ENCODE measurements at places on chromosomes 1 and 21.

- DNase-seq, result no peak
Observed at GRCh38 chr1:199762572-199762971, 264.9 kb upstream of the NR5A2 start.

DNA sequence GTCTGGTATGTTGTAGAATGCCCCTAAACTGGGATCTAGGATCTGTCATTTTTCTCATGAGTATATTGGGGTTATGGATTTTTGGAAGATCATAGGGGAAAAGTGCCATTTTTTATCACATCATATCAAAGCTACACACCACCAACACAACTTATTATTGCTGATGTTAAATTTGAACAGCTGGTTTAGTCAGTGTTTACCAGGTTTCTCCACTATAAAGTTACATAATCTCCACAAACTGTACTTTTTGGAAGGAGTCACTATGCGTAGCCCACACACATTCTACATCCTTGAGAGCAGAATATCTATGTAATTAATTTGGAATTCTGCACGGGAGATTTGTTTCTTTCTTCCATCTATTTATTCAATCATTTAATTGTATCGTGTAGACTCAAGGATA lies 35.2 kb downstream of the RC3H1 start:
- DNase-seq, result no peak

GRCh38 chr1:52756020-52756419 lies 29.8 kb downstream of the ZYG11B start:
- no peak for DNase-seq

GRCh38 chr21:36735201-36735515 lies 36.2 kb downstream of the SIM2 start:
- no peak for DNase-seq

DNA sequence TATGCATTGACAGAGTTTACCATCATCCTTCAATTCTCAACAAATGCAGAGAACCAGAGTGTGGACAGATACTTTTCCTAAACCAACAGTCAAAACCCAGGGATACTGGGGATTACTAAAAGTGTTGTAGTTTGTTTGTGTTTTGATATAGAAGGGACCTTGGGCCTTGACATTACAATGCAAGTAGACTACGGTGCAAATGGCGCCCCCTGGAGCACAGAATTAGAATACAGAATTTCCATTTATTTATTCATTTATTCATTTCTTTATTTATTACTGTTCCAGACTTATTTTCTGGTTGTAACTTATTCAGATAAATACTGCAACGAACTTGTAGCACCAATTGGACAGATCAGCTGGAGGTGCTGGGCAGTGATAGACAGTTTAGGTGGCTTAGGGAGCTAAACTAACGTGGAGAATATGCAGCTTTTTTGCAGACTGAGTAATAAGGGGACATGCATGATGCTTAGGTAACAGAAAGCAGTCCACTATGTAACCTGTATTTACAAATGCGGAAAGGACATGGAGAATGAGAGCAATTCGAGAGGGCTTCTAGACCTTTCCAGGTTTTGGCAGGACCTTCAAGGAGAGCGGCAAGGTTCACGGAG lies 42.6 kb downstream of the KIRREL1 start:
- no peak for DNase-seq

GRCh38 chr1:224407571-224408293 lies 26.9 kb downstream of the WDR26 start:
- no peak for DNase-seq

DNA sequence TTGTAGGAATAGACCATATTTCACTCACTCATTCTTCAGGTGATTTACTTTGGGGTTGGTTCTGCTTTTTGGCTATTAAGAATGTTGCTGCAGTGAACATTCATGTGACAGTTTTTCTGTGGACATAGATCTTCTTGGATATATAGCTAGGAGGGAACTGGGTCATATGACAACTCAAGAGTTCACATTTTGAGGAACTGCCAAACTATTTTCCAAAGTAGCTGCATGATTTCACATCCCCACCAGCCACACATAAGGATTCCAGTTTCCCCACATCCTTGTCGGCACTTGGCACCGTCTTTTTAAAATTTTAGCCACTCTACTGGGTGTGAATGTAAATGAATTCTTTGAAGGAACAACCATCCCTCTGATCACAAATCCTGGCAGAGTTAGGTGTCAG lies 126.0 kb downstream of the PRDM2 start:
- no peak for DNase-seq

GRCh38 chr1:4210043-4210442 lies 310.0 kb upstream of the C1orf174 start:
- no peak for DNase-seq

- no peak for DNase-seq
Observed at GRCh38 chr1:1922956-1923833, 4.1 kb upstream of the TMEM52 start.

DNA sequence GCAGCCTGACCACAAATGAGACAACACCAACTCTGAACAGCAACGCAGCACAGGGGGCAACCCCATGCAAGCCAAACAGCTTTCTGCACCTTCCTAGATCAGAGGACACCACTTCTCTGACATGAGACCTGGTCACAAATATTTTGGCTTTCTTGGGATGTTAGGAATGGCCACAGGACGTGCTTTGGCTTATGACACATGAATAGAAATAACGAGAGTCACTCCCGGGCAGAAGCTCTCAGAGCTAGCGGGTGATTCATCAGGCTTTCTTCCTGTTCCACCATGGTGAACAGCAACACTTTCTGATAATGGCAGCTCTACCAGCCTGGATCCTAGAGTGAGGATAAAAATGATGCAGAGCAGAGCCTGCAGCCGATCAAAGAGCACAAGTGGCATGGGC lies 39.4 kb downstream of the PAFAH2 start:
- DNase-seq, result peak; percentile 50

- DNase-seq, result no peak
Observed at GRCh38 chr1:33743221-33743998, 120.5 kb upstream of the HMGB4 start.

DNA sequence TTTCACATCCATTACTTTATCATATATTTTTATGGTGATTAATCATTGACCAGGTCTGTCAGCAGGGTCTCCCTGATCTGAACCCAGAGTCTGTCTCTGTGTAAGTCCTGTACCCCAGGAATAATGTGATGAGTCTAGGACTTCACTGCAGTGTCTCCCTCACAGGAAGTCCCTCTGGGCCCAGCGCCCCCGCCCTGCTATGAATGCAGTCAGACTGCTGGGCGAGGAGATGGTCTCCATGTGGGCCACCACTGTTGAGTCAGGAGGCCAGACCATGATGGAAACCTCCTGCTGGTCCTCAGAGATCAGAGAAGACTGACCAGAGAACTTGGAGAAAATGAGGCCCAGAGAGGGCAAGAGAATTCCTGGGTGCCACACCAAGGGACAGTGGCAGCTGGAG lies 9.5 kb downstream of the TMEM222 start:
- DNase-seq, result no peak

DNA sequence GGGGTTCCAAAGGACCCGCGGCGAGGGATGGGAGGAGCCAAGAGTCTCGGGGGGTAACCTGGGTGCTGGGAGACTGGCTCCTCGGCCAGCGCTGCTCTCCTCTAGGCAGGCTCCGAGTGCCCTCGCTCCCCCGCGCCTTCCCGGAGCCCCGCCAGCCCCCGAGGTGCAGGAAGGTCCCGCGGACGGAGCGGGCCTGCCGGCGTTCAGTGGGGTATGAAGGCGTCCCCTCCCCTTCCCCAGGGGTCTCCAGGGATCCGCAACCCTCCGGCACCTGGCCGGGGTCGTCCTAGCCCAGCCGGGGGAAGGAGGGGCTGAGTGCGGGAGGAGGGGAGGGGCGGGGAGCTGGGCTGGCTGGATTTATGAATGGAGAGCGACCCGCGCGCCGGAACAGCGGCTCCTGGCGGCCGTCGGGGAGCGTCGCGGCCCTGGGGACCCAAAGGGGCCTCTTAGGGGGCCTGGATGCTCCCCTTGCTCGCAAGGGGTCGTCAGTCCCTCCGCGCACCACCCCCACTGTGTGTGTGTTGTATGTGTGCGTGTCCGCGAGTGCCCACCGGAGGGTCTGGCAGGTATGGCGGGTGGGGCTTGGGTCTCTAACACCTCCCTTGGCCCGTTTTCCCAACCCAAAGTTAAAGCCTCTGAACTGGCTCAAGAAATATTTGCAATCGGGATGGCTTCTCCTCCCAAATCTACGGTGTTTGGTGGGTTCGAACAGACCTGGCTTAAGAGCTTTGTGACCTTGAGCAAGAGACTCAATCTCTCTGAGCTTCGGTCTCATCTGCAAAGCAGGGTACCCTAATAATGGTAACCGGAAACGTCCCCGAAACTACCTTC lies 642 bp downstream of the HCRTR1 start:
- no peak for DNase-seq

DNA sequence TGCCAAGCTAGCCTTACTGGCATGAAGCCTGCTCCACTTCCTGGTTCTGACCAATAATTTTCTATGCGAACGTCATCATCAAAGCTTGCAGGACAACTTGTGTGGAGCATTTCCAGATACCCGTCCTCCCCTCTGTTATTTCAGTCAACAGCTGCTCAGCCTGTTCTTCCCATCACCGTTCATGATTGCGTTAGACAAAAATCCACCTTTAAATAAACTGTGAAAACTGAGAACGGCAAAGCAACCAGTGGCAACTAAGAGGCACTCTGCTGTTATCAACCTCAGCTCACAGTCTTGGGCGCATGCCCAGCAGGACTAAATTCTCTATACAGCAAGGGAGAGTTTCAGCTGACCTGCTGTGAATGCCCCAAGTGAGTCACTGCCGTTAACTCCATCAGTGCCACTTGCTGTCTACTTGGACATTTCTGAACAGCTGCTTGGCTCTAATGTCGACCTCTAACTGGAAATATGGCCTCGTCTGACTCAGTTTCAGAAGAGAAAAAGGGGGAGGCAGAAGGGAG lies 207.4 kb upstream of the RUNX1 start:
- DNase-seq, result peak; percentile 93

DNA sequence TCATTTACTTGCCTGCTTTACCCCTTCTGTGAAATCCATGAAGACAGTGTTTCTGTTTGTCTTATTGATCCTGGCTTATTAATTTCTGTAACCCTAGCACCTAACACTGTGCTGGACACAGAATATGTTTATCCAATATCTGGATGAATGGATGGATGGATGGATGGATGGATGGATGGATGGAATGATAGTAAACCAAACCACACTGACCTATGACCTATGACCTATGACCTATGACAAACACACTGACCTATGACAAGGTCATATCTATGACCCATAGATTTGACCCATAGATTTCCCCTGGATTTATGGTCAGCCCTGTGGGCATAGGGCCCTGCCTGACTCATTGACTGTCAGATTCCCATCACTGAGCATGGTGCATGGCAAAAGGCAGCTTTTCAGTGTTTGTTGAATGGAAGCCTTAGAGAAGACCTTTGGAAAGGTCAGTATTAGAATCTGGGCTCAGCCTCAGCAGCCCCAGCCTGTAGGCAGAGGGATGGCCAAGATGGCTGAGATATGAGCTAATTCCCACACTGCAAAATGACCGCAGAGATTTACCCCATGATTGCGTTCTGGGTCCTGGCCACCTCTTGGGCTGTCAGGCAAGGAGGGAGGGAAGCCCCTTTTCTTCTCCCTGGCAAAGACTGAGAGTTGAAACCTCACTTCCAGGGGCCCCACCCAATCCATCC lies 24.6 kb downstream of the IGSF21 start:
- DNase-seq, result no peak

- DNase-seq, result no peak
Observed at GRCh38 chr1:86052948-86053698, 103.4 kb downstream of the COL24A1 start.

GRCh38 chr1:8411803-8412182 lies 93.9 kb downstream of the SLC45A1 start:
- DNase-seq, result no peak

DNA sequence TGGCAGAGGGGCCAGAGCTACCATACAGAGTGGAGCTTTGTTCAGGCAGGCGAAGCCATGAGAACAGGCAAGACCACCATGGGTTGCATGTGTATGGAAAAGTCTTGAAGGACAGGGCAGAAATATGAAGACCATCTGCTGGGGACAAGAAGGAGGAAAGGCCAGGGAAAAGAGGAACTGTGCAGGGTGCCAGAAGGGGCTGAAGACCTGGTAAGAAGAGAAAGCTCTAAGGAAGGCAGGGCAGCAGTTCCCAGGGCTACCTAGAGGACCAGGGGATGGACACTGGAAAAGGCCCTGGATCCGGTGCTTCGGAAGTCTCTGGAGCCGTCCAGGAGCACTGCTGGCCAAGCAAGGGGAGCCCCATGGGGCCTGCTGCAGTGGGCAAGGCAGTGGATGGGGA lies 43.4 kb downstream of the PKP1 start:
- DNase-seq, result no peak

- DNase-seq, result no peak
Observed at GRCh38 chr1:92949937-92950817, 11.1 kb downstream of the DIPK1A start.

DNA sequence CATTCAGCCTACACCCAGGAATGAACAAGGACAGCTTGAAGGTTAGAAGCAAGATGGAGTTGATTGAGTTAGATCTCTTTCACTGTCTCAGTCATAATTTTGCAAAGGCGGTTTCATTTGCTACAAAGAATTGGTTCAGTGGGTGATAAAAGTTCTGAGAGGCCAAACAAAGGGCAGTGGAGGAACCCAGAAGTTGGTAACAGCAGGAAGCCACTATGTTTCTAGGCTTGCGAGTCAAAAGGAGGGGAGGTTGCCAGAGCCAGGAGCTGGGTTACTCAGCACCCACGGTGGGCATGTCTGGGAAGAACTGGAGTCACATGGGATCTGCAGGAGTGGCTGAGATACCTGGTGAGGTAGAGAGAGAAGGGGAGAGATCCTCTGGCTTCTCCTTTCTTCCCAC lies 64.2 kb upstream of the MRPS6 start:
- DNase-seq, result no peak

DNA sequence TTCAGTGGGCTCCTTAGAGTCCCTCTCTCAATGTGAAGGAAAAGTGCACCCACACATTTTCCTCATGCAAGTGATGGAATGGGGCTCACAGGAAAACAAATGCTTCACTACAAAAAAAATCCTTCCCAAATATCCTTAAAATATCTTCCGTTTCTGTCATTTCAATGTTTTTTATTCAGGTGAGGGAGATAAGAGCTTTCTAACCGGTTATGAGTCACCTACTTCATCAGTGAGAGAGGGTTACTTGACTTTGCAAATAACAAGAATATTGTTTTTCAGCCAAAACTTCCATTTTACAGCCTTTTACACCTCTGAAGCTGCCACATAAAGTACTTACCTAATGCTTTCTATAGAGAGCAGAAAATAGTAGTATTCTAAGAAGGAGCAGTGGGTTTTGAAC lies 98.3 kb upstream of the CD55 start:
- no peak for DNase-seq

- DNase-seq, result no peak
Observed at GRCh38 chr1:164064501-164064900, 494.5 kb upstream of the PBX1 start.

DNA sequence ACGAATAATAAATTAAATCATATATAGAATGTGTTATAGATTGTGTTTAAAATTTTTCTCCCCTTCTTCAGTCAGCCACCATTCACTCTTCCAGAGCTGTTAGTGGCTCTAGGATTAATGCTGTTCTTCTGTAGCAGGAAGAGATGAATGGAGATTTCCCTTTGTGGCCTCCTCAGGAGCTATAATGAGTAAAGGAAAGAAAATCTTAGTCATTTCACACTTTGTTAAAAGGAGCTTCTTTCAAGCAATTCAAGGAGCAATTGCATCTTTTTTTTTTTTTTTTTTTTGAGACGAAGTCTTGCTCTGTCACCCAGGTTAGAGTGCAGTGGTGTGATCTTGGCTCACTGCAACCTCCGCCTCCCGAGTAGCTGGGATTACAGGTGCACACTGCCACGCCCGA lies 23.7 kb upstream of the TMCO2 start:
- DNase-seq, result no peak
